ENCODE measurements at places on chromosomes 2 and 18.

GRCh38 chr18:44197832-44198611, 482.7 kb upstream of the SETBP1 start:
- no peak for DNase-seq

DNA sequence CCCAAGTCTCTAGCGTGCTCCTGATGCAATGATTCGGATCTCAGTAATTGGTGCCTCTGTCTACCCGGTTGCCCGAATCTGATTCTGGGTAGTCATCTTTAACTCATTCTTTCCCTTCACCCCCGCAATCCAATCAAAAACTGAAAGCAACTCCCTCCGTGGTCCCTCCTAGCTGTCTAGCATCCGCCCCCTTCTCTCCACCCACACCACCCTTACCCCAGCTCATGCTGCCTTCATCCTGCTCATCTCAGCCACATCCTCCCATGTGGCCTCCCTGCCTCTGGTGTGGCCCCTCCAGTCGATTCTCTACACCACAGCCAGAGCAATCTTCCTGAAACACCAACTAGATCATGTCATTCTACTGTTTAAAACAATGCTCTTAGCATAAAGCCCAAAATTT, 62.3 kb downstream of the TTC32 start:
- DNase-seq = no peak

- no peak for DNase-seq
Observed at GRCh38 chr2:136255648-136256461, 137.9 kb upstream of the CXCR4 start.

DNA sequence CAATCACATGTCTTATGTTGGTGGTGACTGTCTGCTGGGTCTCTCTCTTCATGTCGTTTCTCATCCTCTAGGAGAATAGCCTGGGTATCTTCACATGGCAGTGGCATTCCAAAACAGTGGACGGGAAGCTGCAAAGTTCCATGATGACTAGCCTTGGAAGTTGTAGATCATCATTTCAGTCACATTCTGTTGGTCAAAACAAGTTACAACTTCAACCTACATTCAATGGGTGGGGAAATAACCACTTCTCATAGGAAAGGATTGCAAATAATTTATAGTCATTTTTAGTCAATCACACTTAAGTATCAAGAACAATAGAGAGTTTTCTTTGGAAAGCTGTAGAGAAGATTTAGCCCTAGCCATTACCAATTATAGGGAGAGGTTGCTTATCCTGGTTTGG, 395.0 kb upstream of the CDH2 start:
- no peak for DNase-seq
